ENCODE measurements at places on chromosomes 12 and 14. TPM values are rescaled to one million over a fixed set of nuclear protein-coding genes. Genes with fewer than 3 reads are reported as not detected.
A peak's percentile ranks its signal among the peaks of the same experiment; 100 is the strongest.

DNA sequence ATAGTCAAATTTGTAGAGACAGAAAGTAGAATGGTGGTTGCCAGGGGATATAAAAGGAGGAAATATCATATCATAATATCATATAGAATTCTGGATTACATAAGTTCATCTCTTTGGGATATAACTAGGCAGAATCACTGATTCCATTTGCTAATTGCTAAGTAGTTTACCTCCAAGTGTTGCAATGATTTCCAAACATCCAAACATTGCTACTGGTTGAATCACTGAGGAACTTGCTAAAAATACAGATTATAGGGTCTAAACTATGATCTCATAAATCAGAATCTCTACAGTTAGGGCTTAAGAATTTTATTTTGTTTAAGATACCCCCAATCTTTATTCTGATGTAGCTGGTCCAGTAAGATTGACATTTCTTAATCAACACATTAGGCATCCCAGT is 16.1 kb upstream of the TAS2R42 start:
- H3K27ac ChIP-seq, result no peak overlapping the region
- no peaks in the 10 kb centered on the region for H3K27me3 ChIP-seq
- no peak overlapping the region for H3K4me3 ChIP-seq
- H3K36me3 ChIP-seq, result no peaks in the 10 kb centered on the region

DNA sequence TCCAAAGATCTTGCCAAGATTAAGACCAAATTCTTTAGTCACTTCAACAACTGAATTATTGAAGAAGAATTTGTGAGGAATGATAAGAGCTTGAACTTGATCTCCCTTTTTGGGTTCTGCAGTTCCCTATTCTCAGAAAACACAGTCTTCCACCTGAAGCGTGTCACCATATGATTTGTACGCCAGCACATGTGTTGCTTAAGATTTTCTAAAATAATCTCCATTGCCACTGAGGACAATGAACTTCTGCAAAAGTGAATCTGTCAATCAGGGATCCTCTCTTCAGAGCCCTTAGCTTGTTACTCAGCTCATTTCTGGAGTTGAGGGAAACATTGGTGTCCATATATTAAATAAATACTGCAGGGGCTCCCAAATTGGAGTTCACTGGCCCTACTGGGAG is 4.2 kb upstream of the SPIC start:
- H3K4me1 ChIP-seq, result peaks cover 5% of the 10 kb centered on the region
- no peak overlapping the region for H3K27ac ChIP-seq
- DNase-seq, result no peak
- no peaks in the 10 kb centered on the region for H3K27me3 ChIP-seq

Gene TEX52
- not detected for total RNA-seq

Gene TTC6
- 11.0 TPM for total RNA-seq

DNA sequence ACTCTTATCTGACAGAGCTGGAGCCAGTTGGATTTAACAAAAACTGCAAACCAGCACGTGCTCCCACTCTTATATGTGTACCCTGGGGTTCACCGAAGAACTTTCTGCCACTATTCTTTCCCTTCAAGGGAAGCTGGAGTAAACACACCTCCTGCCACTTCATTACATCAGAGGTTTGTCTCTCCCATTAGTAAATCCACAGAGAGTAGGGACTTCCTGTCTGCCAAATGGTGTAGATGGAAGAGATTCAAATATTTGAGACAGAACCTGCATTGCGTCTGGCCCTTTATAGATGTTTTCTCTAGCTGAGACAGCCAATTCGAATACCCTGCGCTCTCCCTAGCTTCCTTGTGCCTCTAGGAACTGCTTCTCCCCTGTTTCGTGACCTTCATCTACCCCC is 29.1 kb upstream of the AEBP2 start:
- no peaks in the 10 kb centered on the region for H3K27me3 ChIP-seq
- H3K27ac ChIP-seq, result no peak overlapping the region
- peak; percentile 54 for DNase-seq
- H3K4me1 ChIP-seq, result peaks cover 5% of the 10 kb centered on the region

Gene KLHL33
- 0.13 TPM for total RNA-seq

Measured in endodermal cell (in vitro differentiated cells).